ENCODE measurements at places on chromosomes 3 and 15. TPM values are rescaled to one million over a fixed set of nuclear protein-coding genes. Genes with fewer than 3 reads are reported as not detected.

- no peak for DNase-seq
Measured at GRCh38 chr3:86771741-86772512, 219.0 kb downstream of the VGLL3 start.

- DNase-seq = peak; percentile 59
Measured at GRCh38 chr3:128420720-128421438, 45.8 kb downstream of the DNAJB8 start.

Gene GP5
- not detected for total RNA-seq

DNA sequence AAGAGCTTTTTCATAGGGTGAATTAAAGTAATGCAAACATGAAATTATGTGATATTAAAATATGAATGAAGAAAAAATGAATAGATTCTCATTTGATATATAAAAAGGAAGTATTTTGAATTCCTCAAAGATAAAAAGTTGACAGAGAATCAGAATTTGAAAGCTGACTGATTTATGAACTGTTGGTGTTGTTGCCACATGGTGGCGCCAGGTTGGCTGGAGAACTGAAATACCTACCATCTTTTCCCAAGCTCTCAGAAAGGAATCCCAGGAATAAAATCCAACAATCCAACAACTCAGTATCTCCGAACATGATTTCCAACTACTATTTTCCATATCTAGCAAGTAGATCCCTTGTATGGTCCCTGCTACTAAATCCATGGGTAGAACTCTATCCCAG lies 3.1 kb downstream of the MYRIP start:
- no peak for DNase-seq

- peak; percentile 55 for DNase-seq
Measured at GRCh38 chr15:29736744-29737020, 85.6 kb downstream of the TJP1 start.

Gene ITPKA
- total RNA-seq = 1.2 TPM

DNA sequence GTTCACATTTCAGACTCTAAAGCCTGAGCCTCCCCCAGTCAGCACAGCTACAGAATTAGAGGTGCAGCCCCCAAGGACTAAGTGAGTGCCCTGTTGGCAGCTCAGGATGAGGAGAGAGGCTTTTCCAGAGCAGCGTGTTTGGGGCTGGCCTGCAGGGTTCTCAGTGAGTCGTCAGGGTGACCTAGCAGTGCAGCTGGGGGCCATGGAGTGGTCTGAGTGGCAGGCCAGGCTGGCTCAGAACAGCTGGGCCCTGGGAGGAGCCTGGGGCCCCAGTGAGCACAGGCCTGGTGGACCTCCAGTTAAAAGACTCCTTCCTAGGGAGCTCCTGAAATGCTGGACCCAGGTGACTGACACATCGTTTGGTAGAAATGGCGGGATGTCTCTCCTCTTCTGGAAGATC lies 108.3 kb downstream of the SLC49A4 start:
- DNase-seq = no peak

DNA sequence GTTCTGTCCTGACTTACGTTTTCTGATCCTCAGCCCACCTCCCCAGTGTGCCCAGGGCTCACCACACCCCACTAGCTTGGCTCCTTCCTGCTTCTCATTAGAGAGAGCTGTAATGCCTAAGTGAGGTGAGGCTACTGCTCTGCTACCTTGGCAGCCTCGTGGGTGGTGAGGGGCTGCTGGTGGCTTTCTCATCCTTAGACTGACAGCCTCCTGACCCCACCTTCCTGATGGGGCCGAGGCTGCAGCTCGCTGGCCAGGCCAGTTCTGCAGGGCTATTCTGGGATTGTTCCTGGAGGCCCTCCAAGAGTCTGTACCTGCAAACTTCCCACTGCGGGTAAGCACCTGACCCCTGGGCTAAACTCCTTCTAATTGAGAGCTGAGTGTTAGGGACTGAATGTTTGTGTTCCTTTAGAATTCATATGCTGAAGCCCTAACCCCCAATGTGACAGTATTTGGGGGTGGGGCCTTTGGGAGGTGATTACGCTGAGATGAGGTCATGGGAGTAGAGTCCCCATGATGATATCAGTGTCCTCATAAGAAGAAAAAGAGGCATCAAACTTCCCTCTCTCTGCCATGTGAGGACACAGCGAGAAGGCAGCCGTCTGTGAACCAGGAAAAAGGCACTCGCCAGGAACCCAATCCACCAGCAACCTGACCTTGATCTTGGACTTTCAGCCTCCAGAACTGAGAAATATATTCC lies 38.1 kb upstream of the IQSEC1 start:
- peak; percentile 76 for DNase-seq

Gene CLDN18
- total RNA-seq = 8.1 TPM

- DNase-seq = peak; percentile 82
Measured at GRCh38 chr3:64533617-64534317, 154.0 kb downstream of the ADAMTS9 start.

- DNase-seq = no peak
Measured at GRCh38 chr15:75338661-75339240, 2.9 kb downstream of the COMMD4 start.

Gene FOXB1
- not detected for total RNA-seq

- DNase-seq = no peak
Measured at GRCh38 chr3:174846055-174846454, 13.1 kb upstream of the NAALADL2 start.

GRCh38 chr15:88230823-88231222 lies 25.7 kb downstream of the NTRK3 start:
- no peak for DNase-seq

- peak; percentile 54 for DNase-seq
Measured at GRCh38 chr15:66751579-66751978, 49.5 kb downstream of the SMAD6 start.

- no peak for DNase-seq
Measured at GRCh38 chr15:60563539-60564404, 84.8 kb upstream of the ICE2 start.

DNA sequence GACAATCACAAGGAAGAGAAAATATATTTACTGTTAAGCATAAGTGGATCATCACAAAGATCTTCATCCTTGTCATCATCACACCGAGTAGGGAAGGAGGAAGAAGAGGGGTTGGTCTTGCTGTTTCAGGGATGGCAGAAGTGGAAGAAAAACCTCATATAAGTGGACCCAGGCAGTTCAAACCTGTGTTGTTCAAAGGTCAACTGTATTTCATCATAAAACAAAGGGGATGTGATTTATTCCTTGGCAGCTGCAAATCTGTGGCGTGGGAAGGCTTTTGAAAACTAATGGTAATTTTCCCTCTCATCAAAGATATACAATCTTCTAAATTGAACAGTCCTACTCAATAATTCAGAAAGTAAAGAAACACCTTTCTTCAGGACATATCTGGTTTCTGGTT lies 129.9 kb upstream of the ABI3BP start:
- no peak for DNase-seq

Gene CPNE9
- total RNA-seq = not detected

GRCh38 chr3:194072691-194073279 lies 63.2 kb upstream of the HES1 start:
- DNase-seq = no peak

DNA sequence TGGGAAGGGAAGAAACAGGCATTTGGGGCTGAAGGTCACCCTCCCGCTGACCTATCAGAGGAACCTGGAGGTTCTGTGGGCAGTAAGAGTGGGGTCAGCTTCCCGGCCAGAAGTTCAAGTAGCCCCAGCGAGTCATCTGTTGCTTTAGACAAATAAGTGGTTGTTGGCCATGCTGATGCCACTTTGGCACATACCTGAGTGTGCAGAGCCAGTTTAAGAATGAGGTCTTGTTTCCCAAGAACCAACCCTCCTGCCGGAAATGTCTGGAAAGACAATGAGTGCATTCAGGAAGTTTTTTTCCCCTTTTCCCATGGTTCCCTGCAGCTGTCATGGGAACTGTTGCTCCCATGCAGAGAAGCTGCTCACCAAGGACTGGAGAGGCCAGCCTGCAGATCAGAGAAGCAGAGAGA lies 166.7 kb downstream of the ZNF621 start:
- DNase-seq = no peak

- no peak for DNase-seq
Measured at GRCh38 chr3:73379465-73379864, 245.3 kb downstream of the PDZRN3 start.

Data from pancreas (tissue), 10 donors.